ENCODE measurements at places on chromosomes 4 and X.

DNA sequence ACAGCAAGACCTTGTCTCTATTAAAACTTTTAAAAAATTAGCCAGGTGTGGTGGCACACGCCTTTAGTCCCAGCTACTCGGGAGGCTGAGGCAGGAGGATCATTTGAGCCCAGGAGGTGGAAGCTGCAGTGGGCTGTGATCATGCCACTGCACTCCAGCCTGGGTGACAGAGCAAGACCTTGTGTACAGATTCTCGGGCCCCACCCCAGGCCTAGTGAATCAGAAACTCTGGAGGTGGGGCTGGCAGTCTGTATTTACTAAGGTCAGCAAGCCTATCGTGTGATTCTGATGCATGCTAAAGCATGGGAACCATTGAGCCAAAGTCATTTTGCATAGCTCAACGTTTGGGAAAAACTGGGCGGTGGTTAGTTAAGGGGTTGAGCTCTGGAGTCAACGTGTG is 3.5 kb downstream of the S100G start:
- DNase-seq, result no peak

DNA sequence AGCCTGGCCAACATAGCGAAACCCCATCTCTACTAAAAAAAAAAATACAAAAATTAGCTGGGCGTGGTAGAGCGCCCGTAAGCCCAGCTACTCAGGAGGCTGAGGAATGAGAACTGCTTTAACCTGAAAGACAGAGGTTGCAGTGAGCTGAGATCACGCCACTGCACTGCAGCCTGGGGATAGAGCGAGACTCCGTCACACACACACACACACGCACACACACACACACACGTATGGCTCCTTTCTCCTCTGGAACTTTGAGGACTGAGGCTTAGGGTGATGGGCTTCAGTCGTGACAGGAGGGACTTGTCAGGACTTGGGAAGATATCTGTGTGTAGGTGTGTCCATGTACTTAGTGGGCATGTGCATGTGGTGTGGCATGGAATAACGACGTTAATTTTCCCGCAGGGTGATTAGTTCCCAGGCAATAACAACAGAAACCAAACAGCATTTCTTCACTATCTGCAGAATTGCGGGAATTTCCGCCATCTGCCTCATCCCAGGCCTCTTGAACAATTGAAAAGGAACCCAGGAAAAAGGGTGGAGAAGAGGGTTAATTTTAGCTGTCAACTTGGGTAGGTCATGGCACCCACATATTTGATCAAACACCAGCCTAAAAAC is 47.7 kb downstream of the RWDD4 start:
- DNase-seq, result no peak

DNA sequence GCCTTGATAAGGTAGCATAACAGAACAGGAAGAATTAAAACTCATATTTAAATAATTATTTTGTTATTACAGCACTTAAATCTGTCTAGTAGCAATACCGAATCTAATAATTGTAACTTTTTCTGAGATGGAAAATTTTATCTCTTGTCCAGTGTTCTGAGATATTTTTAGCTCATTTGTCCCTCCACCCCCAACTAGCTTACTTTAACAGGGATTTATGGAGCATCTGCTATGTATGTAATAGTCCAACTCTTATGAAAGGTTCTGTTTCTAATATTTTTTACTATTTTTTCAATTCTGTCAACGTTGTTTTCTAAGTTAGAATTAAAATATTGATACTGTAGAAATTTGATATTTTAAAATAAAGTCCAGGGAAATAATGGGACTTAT is 38.2 kb upstream of the NUDT6 start:
- no peak for DNase-seq

- DNase-seq, result no peak
These were observed 29.7 kb upstream of the SLC25A4 start for GRCh38 chr4:185113340-185113739.

- no peak for DNase-seq
These were observed 25.7 kb downstream of the NKX1-1 start for GRCh38 chr4:1380368-1381151.

GRCh38 chr4:10245751-10246150 is 129.2 kb upstream of the WDR1 start:
- no peak for DNase-seq

GRCh38 chr4:2046031-2046961 is 12.8 kb upstream of the NAT8L start:
- no peak for DNase-seq
